ENCODE measurements at places on chromosomes 3 and 15. TPM values are rescaled to one million over a fixed set of nuclear protein-coding genes. Genes with fewer than 3 reads are reported as not detected.

GRCh38 chr3:156705761-156706616, 31.6 kb downstream of the TIPARP start:
- DNase-seq: no peak

GRCh38 chr3:98730338-98730737, 32.8 kb upstream of the ST3GAL6 start:
- peak; percentile 20 for DNase-seq

- DNase-seq: no peak
Measured at GRCh38 chr3:27826448-27826847, 104.3 kb upstream of the EOMES start.

DNA sequence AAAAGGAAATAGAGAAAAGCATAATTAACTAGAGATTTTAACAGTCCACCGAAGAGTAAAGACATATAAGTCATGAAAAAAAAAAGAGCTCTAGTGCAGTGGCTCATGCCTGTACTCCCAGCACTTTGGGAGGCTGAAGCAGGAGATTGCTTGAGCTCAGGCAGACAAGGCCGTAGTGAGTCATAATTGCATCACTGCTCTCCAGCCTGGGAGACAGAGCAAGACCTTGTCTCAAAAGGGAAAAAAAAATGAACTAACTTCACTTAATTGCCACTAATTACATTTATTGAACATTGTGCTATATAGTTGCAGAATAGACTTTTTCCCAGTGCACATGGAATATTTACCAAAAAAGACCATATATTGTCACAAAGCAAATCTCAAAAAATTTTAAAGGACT, 221.8 kb downstream of the CBLB start:
- no peak for DNase-seq

GRCh38 chr3:94167796-94168195, 104.9 kb downstream of the NSUN3 start:
- DNase-seq: no peak

DNA sequence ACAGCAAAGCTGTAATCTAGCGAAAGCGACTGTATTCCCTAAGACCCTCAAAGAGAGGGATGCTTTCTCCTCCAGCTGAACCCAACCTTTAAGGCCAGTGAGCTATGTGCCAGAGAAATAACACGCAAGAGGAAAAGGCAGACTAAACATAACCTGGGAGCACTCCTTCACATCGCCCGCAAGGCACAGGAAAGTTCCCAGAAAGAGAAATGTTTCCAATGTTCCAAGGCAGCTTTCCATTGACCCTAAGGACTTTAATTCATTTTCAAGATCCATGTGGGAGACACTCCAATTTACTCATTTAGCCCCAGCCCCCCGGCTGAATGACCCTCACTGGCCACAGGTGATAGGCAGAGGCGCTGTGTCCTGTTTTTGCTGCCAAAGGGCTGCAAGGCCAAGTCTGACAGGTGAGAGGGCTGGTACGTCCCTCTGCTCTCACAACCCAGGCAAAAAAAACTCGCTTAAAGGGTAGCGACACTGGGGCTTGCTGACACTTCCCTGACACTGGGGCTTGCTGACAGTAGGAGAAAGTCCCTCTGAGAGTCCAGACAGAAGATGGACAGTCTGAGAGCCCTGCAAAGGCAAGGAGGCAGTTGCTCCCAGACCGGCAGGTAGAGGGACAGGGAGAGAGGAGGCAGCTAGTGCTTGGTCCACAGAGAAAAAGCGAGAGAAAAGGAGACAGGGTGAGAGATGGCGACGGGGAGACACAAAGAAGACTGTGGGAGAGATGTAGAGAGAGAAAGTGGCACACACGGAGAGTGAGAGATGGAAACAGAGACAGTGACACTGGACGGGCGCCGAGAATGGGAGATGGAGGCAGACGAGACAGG, 702 bp downstream of the ARHGEF3 start:
- DNase-seq: no peak

DNA sequence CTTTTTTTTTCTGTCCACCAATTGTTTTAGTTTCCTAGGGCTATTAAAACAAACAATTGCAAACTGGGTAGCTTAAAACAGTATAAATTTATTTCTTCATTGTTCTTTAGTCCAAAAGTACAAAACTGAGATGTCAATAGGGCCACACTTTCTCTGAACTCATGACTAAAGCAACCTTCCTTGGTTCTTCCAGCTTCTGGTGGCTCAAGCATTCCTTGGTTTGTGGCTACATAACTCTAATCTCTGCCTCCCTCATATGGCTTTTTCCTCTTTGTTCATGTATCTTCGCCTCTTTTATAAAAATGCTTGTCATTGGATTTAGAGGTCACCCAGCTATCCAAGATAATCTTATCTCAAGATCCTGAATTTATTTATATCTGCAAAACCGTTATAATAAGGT, 914.5 kb upstream of the EPHA6 start:
- no peak for DNase-seq

GRCh38 chr15:95326431-95327182, 1003.9 kb upstream of the NR2F2 start:
- DNase-seq: peak; percentile 61

DNA sequence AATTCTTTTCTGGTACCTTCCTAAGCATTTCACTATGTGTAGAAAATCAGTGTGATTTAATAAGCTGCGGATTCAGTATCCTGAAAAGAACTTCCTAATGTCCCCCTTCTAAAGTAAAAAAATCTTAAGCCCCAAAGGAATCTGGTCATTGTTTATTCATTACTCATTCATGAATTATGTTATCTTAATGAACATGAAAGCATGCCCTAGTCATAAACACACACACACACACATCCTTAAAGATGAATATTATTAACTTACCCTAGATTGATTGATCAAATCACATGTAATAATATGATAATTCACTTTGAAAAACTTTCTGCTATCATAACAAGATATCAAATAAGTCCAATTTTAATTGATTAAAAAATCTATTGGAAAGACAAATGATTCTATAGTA, 96.4 kb upstream of the BFSP2 start:
- DNase-seq: no peak

DNA sequence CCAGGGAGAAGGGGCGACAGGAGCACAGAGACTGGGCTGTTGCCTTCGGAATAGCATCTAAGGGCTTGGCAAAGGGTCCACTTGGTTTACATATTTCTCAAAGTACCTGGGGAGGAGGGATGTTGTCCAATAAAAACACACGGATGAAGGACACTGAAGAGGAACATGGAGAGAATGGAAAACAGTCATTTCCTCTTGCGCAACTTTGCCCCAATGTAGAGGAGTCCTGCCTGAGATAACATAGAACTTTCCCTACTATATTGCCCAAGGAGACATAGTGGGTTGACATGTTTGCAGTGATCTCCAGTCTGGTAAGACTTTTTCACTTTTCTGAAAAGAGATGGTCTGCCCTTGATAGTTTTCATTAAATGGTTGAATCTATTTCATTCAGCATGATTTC, 468.8 kb upstream of the SUCLG2 start:
- DNase-seq: no peak

DNA sequence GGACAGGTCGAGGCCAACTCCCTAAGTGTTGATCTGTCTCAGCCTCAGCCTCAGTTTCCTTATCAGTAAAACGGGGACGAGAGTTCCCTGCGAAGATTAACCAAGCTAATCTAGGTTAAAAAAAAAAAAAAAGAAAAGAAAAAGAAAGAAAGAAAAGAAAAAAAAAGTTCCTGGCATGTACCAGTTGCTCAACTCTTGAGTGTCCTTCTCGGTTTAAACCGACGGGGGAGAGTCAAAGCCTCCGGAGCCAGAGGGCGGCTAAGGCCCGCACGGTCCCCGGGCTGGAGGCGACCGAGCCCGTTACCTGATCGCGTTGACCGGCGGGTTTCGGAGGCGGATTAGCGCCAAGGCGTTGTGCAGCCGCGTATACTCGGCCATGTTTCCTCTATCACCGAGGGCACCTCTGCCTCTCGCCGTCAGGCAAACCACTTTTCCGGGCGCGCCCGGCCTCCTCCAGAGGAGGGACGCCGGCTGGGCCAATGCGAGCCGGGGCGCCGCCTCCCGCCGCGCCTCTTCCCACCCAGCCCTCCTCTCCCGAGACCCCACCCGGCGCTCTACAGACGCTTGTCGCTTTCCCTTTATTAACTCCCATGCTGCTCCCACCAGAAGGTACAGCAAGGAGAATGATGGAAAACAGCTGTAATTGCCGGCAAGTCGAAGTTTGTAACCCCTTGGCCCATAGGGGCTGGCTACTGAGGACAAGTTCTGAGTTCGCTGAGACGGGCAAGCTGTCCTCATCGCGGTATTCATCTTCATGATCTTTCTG, at the start of gene EHHADH:
Gene EHHADH (minus strand): TSS at position 405 of the 766 bp plus-strand sequence. CDS start 27 bp downstream, at position 378.
- DNase-seq: peak; percentile 83

- DNase-seq: no peak
Measured at GRCh38 chr3:123971406-123971805, 10.4 kb upstream of the CCDC14 start.

GRCh38 chr15:66080717-66081398, 172.7 kb downstream of the MEGF11 start:
- peak; percentile 87 for DNase-seq

GRCh38 chr3:60399292-60399691, 852.0 kb downstream of the FHIT start:
- no peak for DNase-seq

DNA sequence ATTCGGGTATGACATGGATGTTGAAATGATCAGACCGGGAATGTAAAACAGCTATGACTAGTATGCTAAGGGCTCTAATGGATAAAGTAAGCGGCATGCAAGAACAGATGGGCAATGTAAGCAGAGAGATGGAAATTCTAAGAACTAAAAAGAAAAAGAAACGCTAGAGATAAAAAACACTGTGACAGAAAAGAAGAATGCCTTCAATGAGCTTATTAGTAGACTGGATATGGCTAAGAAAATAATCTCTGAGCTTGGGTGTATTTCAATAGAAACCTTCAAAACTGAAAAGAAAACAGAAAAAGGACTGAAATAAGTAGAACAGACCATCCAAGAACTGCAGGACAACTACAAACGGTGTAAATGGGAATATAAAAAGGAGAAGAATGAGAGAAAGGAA, 101.2 kb downstream of the HES1 start:
- DNase-seq: no peak

GRCh38 chr3:184320104-184320445, 5.7 kb downstream of the EIF4G1 start:
- DNase-seq: peak; percentile 95

- DNase-seq: no peak
Measured at GRCh38 chr3:196057760-196058331, 24.0 kb downstream of the TFRC start.

GRCh38 chr3:123318374-123318773, 116.6 kb downstream of the SEC22A start:
- no peak for DNase-seq

DNA sequence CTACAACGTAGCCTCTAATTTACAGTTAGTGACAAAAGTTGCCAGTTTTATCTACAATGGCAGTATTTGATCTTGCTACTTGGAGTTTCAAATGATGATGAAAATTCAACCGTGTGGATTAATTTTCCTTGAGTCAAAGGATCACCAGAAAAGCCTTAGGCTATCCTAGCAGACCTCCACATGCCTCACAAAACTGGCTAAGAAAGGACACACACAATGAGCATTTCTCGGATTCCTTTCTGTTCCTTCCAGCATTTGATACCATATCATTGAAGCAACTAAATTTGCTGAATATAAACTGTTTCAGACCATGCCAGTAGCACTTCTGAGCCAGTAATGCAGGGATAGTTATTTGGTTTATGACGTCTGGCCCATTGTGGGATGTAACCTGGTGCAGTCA, 587.4 kb upstream of the MDFIC2 start:
- no peak for DNase-seq

DNA sequence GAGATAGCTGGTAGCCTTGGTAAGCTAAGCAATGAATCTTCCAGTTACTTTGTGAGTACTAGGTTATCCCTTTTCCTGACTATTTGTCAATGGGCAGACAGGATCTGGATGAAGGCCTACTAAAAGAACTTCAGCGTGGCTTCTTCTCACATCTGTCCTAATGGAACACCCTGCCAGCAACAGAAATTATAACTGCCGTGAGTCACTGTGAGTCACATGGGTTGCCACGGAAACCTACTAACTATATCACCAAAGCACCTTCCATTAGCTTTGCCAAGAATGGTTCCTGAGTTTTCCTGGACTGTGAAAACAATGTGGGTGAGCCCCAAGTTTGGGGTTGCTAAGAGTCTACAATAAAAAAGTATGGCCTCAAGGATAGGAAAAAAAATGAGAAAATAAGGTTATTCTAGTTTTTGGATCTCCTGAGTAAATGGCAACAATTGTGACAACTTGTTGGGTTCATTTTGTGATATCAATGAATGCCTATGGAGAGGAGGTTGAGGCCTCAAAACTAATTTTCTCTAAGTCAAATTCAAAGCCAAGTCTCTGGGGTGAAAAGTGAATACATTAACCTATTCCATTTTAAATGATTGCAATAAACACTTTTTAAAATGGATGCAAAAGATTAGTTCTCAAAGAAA, 195.1 kb upstream of the ICE2 start:
- DNase-seq: peak; percentile 72

DNA sequence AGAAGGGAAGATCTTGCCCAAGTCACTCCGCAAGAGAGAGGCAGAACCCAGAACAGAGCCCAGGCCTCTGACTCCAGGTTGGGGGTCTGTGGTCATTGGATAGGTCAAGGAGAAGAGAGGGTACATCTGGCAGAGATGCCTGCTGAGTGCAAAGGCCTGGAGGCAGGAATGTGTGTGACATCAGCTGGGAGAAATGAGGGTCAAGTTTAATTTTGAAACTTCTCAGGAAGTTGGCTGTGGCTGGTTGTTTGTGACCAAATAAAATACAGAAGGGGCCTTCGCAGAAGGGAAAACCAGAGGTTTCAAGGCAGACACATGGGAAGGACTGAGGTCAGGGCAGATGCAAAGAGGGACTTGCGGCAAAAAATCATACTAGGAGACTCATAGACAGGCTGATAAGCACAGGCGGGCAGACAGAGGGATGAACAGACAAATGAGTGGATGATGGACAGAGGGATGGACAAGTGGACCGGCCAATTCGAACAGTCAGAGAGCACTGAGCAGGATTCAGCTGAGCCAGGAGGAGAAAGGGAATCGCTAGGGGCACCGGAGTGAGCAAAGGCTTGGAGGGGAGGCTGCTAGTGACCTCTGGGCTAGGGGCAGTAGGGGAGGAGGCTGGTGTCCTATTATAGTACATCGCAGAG, 28.8 kb upstream of the CACNA2D2 start:
- no peak for DNase-seq

- DNase-seq: no peak
Measured at GRCh38 chr3:166897811-166898210, 482.3 kb downstream of the ZBBX start.

CYP1A2 gene
- not detected for total RNA-seq

GPR87 gene
- total RNA-seq: not detected

MAP1A gene
- 5.3 TPM for total RNA-seq

WDR49 gene
- not detected for total RNA-seq

SAXO2 gene
- not detected for total RNA-seq

FGD5 gene
- total RNA-seq: 13.3 TPM

CLDN18 gene
- total RNA-seq: 5.3 TPM

CFAP92 gene
- total RNA-seq: 0.87 TPM

RETNLB gene
- total RNA-seq: not detected

HDGFL3 gene
- 26.6 TPM for total RNA-seq

PLS1 gene
- 27.1 TPM for total RNA-seq

CRTC3 gene
- total RNA-seq: 47.7 TPM
